ENCODE measurements at places on chromosomes 2 and 18.

DNA sequence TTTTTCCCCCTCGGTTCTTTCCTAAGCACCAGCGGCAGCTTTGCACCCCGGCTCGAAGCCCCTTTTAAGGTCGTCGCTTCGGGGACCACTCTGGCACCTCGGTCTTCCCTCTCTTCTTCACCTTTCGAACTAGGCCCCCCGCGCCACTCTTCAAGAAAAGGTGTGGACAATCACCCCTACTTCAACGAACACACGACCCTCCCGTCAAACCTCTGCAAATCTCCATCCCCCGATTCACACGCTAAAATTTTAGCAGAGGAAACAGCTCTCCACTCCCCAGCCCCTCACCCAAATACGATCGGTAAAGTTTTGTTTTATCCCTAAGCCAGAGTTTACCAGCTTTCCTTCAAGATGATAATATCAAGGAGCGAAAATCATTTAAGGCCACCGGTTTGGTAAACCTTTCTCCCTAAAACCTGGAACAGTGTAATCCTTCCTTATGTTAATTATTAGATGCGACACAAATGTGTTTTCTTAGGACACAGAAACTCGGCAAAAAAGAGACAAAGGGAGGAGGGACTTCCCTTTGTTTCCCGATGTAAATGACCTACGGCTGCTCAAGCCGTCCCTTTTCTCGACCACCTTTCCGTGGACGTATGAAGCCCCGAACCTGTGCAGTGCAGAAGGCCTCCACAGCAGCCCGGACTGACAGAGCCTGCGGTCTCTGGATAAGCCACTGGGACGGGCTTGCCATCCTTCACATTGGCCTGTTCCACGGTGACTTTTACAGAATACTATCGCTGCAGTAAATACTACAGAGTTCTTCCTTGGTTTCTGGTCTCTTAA lies 85.2 kb downstream of the RBMS1 start:
- no peak for DNase-seq

GRCh38 chr18:48866856-48867255 lies 83.9 kb downstream of the SMAD7 start:
- DNase-seq: no peak

GRCh38 chr2:159904127-159904958 lies 106.3 kb upstream of the CD302 start:
- no peak for DNase-seq

- no peak for DNase-seq
These were observed 488 bp upstream of the RHOB start for GRCh38 chr2:20446255-20446916.

Data from AG09309 (cell line).